ENCODE measurements at places on chromosomes 3 and 15.

DNA sequence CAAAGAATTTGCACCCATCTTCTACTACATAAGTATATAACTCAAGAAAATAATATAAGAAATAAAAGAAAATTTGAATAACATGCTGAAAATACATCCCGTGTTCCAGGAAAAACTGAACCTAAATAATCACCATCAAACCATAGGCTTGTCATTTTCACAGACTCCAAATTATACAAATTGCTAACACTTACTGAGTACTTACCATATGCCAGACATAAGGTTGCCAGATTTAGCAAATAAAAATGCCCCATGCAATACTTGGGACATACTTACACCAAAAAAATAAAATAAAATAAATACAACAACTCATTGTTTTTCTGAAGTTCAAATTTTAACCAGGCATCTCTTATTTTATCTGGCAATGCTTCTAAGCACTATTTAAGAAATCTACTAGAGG lies 760.4 kb upstream of the SEMA6D start:
- H3K36me3 ChIP-seq, result no peaks in the 10 kb centered on the region
- no peak overlapping the region for H3K27ac ChIP-seq
- no peak overlapping the region for H3K4me3 ChIP-seq
- no peaks in the 10 kb centered on the region for H3K27me3 ChIP-seq

- H3K27ac ChIP-seq, result peak overlapping the region; percentile 29
- peak; percentile 74 for DNase-seq
- no peaks in the 10 kb centered on the region for H3K27me3 ChIP-seq
- no peak overlapping the region for H3K4me3 ChIP-seq
- no peaks in the 10 kb centered on the region for H3K36me3 ChIP-seq
Observed at GRCh38 chr15:47431501-47431900, 285.8 kb upstream of the SEMA6D start.

- H3K27me3 ChIP-seq, result no peaks in the 10 kb centered on the region
- H3K4me1 ChIP-seq, result peaks cover 3% of the 10 kb centered on the region
Observed at GRCh38 chr3:108472001-108472591, 38.3 kb downstream of the MYH15 start.

- H3K36me3 ChIP-seq, result no peaks in the 10 kb centered on the region
- peak; percentile 59 for DNase-seq
- H3K4me3 ChIP-seq, result no peak overlapping the region
- H3K27me3 ChIP-seq, result no peaks in the 10 kb centered on the region
- H3K27ac ChIP-seq, result no peak overlapping the region
Observed at GRCh38 chr3:67349551-67350174, 304.7 kb downstream of the SUCLG2 start.

DNA sequence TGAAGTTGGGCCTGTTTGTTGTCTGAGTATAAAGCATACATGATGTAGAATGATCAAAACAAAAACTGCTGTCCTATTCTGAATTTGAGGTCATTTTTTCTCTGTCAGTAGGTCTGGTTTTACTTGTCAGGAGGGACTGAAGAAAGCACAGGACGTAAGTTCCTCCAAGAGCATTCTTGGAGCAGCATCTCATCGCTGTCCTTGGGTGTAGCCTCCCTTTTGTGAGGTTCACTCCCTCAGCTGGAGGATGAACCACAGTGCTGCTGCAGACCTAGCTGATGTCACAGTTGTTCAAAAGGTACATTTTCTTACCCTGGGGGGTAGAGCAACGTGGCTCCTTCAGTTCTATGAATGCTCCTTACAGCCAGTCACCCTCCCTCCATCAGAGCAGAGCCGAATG lies 490.0 kb upstream of the TBL1XR1 start:
- H3K36me3 ChIP-seq, result no peaks in the 10 kb centered on the region
- H3K4me3 ChIP-seq, result no peak overlapping the region
- DNase-seq, result no peak

DNA sequence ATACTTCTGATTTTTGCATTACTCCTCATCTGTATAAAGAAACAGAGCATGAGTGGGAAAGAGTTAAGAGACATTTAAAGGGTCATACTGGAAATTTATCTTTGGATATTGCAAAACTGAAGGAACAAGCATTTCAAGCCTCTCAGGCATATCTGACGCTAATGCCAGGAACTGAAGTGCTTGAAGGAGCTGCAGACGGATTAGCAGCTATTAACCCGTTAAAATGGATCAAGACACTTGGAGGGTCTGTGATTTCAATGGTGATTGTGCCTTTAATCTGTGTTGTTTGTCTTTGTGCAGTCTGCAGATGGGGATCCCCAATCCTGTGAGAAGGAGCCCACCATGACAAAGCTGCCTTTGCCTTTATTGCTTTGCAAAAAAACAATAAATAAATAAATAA lies 202.5 kb upstream of the UBE3A start:
- no peak for DNase-seq
- no peaks in the 10 kb centered on the region for H3K36me3 ChIP-seq
- no peaks in the 10 kb centered on the region for H3K27me3 ChIP-seq
- no peak overlapping the region for H3K4me3 ChIP-seq
- no peaks in the 10 kb centered on the region for H3K4me1 ChIP-seq

GRCh38 chr3:195172039-195172684 lies 98.8 kb downstream of the XXYLT1 start:
- DNase-seq, result no peak
- H3K36me3 ChIP-seq, result peaks cover 2% of the 10 kb centered on the region
- peaks cover 8% of the 10 kb centered on the region for H3K4me1 ChIP-seq
- no peak overlapping the region for H3K4me3 ChIP-seq
